ENCODE measurements at places on chromosomes 4 and X. TPM values are rescaled to one million over a fixed set of nuclear protein-coding genes. Genes with fewer than 3 reads are reported as not detected.

The TMPRSS11F gene
- total RNA-seq = not detected

The MAOA gene
- 7.6 TPM for total RNA-seq

The EDA2R gene
- total RNA-seq = 5.6 TPM

The SATL1 gene
- not detected for total RNA-seq

The RBM47 gene
- 1.4 TPM for total RNA-seq

The CTAG2 gene
- not detected for total RNA-seq

The NWD2 gene
- total RNA-seq = not detected

The MID2 gene
- 32.4 TPM for total RNA-seq

The TAPT1 gene
- 23.5 TPM for total RNA-seq

The UGT2A1 gene
- not detected for total RNA-seq

The SH3TC1 gene
- 33.8 TPM for total RNA-seq

The ASMT gene
- total RNA-seq = not detected

The FRMD7 gene
- 1.6 TPM for total RNA-seq

The PCSK1N gene
- 0.32 TPM for total RNA-seq

The CYLC1 gene
- not detected for total RNA-seq

The RP2 gene
- 18.3 TPM for total RNA-seq

The SPANXN5 gene
- total RNA-seq = not detected

The PLAC1 gene
- total RNA-seq = not detected

The CDKL2 gene
- 2.5 TPM for total RNA-seq

The ZFP92 gene
- 0.13 TPM for total RNA-seq

The TSPAN6 gene
- 45.2 TPM for total RNA-seq

The ADH1C gene
- total RNA-seq = 0.26 TPM

The PNCK gene
- 0.65 TPM for total RNA-seq

The RNF175 gene
- 0.26 TPM for total RNA-seq

The KDR gene
- total RNA-seq = 0.43 TPM

The PRSS12 gene
- not detected for total RNA-seq

The FAM156A gene
- total RNA-seq = 18.3 TPM

The AKAP14 gene
- not detected for total RNA-seq

The NLGN4X gene
- 9.8 TPM for total RNA-seq

The ZRSR2 gene
- total RNA-seq = 4.1 TPM

The ZMAT1 gene
- total RNA-seq = 1.4 TPM

The SH3D19 gene
- total RNA-seq = 125 TPM
